ENCODE measurements at places on chromosomes 12 and 14.
A peak's percentile ranks its signal among the peaks of the same experiment; 100 is the strongest.

GRCh38 chr12:108253540-108253939 is 85.6 kb downstream of the CMKLR1 start:
- DNase-seq, result no peak

GRCh38 chr14:68122651-68123050 is 303.1 kb downstream of the RAD51B start:
- no peak for DNase-seq

- no peak for DNase-seq
Observed at GRCh38 chr12:108282676-108283075, 56.4 kb downstream of the CMKLR1 start.

GRCh38 chr12:39451977-39452376 is 9.1 kb upstream of the KIF21A start:
- no peak for DNase-seq

DNA sequence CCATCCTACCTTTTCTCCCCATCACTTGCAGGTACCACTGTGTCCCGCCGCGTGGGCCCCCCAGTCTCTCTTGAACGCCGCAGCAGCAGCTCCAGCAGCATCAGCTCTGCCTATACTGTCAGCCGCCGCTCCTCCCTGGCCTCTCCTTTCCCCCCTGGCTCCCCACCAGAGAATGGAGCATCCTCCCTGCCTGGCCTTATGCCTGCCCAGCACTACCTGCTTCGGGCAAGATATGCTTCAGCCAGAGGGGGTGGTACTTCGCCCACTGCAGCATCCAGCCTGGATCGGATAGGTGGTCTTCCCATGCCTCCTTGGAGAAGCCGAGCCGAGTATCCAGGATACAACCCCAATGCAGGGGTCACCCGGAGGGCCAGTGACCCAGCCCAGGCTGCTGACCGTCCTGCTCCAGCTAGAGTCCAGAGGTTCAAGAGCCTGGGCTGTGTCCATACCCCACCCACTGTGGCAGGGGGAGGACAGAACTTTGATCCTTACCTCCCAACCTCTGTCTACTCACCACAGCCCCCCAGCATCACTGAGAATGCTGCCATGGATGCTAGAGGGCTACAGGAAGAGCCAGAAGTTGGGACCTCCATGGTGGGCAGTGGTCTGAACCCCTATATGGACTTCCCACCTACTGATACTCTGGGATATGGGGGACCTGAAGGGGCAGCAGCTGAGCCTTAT is 9.2 kb downstream of the ARHGAP9 start:
- no peak for DNase-seq

- no peak for DNase-seq
Observed at GRCh38 chr12:95443459-95443858, 30.5 kb upstream of the METAP2 start.

GRCh38 chr12:94172973-94173372 is 24.6 kb downstream of the PLXNC1 start:
- no peak for DNase-seq

DNA sequence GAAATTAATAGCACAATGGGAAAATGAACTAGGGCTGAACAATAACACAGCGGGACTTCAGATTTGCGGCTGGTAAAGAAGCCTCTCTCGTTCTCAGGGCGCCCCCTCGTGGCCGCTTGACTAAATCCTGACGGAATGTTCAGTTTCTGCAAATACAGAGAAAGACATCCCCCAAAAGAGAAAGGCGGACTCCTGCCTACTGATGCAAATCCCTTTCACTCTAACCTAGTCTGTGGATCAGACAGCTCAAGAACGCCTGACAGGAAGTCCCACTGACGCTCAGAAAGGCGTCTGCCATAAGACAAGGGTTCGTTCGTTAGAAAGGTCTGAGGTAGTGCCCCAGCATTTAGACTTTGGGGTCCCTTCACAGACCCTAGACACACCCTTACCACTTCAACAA is 2.5 kb downstream of the NUAK1 start:
- DNase-seq, result peak; percentile 75

- no peak for DNase-seq
Observed at GRCh38 chr12:54588110-54588889, at the start of gene PPP1R1A. Gene PPP1R1A (minus strand): TSS chr12:54588659. CDS start chr12:54588488, 171 bp downstream.

GRCh38 chr14:59398841-59399240 is 66.3 kb downstream of the GPR135 start:
- DNase-seq, result no peak

GRCh38 chr12:26278666-26279065 is 83.3 kb downstream of the SSPN start:
- no peak for DNase-seq

GRCh38 chr14:73231981-73232851 is 5.1 kb upstream of the PAPLN start:
- DNase-seq, result no peak

DNA sequence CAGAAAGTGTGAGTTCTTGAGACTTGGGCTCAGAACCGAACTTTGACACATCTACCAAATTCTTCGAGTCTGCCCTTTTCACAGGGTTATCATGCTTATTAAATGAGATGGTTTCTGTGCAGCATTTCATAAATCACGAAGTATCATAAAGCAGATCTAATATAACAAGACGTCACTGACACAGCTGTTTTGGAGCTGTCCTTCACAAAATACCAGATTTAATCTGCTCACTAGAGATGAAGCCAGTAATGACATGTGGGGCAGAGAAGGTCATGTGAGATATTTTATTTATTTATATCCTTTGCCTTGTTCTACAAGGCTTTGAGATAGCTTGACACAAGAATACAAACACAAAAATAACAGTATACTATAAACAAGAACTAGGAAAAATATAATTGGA is 127.0 kb downstream of the RPAP3 start:
- no peak for DNase-seq

GRCh38 chr12:7369274-7369729 is 65.4 kb downstream of the ACSM4 start:
- DNase-seq, result no peak

GRCh38 chr14:90730206-90730766 is 85.9 kb downstream of the TTC7B start:
- DNase-seq, result no peak

DNA sequence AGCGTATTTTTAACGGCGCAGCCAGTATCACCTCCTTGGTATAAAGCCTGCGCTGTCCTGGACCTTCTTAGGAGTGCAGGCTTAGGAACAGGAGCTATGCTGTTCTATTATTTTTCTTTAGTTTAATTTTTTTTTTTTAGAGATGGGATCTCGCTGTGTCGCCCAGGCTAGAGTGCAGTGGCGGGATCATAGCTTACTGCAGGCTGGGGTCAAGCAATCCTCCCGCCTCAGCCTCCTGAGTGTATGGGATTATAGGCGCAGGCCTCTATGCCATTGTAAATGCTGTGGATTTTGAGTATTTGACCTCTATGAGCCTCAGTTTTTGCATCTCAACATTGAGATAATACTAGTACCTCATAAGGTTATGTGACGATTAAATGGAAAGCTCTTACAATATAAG is 4.1 kb downstream of the OR10AD1 start:
- no peak for DNase-seq

DNA sequence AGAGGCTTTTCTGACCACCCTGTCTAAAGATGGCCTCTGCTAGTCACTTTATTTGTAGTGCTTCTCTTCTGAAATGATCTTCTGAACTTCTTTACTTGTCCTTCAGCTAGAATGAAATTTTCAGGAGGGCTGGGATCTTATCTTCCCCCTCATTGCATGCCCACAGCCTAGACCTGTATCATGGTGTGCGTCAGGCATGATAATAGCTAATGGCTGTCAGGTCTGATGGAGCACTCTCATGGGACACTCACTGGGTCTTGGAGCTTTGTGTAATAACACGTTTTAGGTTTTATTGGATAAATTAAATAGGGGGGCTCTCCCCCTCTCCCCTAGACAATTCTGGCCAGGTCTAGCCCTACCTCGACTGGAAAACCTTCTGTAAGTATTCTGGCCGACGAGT is 97.1 kb upstream of the NRXN3 start:
- DNase-seq, result no peak

GRCh38 chr14:61747342-61747741 is 14.9 kb upstream of the SNAPC1 start:
- no peak for DNase-seq

GRCh38 chr12:94033101-94033500 is 115.3 kb upstream of the PLXNC1 start:
- no peak for DNase-seq

- DNase-seq, result no peak
Observed at GRCh38 chr14:90424686-90425372, 28.0 kb downstream of the CALM1 start.
